ENCODE measurements at places on chromosomes 2 and 18.

- no peak for DNase-seq
Observed at GRCh38 chr2:124867247-124867646, 842.2 kb downstream of the CNTNAP5 start.

DNA sequence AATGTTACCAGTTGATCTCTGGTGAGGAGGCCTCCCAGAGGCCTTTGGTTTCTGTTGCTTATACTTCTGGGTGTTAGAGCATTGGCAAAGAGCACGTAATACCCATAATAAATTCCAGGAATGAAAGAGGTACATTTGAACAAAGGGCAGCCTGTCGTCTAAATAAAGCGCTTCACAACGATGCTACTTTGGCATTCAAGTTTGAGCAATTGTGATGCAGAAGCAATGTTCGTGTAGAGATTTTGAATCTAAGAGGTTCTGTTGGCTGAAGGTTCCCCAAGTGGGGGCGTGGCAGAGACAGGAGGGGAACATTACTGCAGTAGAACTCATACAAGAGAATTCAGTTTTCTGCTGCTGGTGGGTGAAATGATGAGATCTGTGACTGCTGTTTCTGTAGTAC is 27.8 kb downstream of the ZNF532 start:
- no peak for DNase-seq

DNA sequence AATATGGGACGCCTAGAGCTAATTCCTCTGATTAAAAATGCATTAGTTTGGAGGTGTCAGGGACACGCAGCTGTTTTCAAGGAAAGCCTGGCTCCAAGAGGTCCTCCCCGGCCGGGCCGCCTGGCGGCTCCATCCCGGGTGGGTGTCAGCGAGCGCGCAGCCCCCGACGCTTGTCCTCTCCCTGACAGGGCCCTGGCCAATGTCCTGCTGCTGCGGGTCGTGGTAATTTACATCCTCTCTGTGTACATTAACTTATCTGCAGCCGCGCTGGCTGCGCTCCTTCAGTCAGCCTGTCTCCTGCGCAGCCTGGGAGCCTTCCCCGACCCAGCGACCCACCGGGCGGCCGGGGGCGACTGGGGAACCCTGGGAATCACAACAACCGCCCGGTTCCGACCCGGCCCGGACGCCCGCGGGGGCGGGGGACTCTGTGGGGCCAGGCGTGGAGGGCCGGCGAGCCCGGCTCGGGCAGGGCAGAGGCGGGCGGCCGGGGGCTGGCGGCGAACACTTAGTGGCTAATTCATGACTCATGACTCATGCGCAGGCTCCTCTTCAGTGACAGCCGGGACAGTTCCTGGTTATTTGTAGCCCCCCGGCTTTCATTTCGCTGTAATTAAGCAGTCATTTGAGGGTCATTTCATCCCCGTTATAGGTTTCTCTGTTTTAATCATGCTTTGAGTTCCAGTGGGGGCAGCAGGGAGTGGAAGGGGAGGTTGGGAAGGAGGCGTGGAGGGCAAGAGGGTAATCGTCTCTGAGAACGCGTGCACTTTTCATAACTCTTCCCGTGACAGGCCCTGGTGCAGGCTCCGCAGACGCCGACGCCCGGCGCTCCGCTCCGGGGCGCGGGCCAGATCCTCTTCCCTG is 141.9 kb upstream of the CTAGE1 start:
- DNase-seq: peak; percentile 79

- DNase-seq: no peak
Observed at GRCh38 chr18:13441736-13442135, 223.2 kb downstream of the LDLRAD4 start.

DNA sequence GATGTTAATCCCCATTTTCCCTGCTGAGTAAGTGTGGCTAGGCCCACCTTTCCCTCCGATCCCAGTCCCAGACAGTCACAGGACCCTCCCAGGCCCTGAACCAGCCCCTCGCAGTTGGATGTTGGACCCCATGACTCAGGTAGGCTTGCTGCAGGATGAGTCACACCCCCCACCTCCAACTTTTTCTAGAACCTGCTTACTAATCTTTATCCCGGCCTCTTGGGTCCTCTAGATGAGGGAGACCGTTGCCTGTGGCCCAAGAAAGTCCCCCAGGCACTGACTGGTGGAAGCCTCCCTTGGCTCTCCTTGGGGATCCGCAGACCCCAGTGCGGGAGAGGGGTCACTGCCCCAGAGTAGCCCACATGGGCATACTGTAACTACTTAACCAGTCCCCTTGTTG is 98.5 kb downstream of the SMAD7 start:
- no peak for DNase-seq

DNA sequence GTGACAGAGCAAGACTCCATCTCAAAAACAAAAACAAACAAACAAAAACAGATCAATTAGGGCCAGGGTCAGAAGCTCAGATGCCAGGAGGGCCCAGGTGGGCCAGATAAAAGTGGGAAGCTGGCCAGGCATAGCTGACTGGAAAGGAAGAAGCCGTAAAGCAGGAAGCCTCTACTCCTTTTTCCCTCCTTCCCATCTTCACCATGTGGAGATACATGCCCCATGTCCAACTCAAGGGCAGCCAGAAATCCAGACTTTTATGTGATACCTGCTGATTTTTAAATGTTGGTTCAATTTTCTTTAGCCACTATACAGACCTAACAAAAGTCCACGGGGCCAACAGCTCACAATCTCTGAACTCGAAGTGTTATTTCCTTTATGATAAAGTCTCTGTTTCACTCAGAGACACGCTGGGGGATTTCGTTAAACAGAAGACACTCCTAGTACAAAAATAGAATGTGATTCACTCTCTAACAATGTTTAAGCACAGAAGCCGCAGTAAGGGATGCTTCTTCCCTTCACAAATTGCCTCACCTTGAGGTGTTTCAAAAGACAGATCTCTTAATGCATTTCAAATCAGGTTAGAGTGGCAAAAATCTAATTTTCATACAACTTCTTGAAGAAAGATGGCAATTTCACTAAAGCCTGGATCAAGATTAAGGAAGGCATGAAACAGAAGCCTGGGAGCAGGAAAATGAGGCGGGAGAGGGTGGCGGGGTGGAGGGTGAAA is 14.0 kb downstream of the TMEM247 start:
- DNase-seq: no peak

DNA sequence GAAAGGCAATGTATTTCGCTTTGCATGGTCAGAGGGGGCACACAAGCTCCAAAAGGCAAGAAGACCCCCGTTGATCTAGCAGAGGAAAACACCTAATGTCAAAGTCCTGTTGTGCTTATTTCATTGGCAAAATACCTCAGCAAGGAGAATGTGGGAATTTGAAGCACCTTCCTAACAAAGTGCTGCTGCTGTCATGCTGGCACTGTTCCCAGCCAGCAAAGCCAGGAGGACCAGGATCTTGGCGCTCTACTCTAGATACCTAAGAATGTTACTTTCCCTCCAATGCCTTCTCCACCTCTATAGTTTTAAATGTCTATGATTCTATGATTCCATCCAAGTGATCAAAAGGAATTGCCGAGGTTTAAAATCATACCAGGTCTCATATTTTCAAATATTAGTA is 867.9 kb upstream of the POU3F3 start:
- DNase-seq: no peak

DNA sequence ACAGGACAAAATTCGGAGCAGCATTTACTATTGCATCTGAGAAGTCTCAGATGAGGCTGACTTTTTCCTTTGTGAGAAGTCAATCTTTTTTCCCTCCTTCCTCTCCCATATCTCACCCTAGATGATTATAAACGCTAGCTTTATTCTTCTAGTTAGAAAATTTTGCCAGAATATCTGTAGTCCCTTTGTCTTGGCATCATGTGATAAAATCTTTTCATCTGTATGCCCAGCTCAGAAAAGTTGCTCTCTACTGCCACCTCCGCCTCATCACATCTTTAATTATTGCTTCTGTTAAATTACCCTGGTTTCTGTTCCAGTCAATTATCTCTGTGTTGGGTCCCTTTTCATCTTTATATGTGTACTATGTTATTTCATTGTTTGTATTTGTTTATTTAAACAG is 210.8 kb upstream of the SLC35G4 start:
- no peak for DNase-seq

- DNase-seq: peak; percentile 66
Observed at GRCh38 chr2:205903549-205904129, 182.3 kb downstream of the INO80D start.

DNA sequence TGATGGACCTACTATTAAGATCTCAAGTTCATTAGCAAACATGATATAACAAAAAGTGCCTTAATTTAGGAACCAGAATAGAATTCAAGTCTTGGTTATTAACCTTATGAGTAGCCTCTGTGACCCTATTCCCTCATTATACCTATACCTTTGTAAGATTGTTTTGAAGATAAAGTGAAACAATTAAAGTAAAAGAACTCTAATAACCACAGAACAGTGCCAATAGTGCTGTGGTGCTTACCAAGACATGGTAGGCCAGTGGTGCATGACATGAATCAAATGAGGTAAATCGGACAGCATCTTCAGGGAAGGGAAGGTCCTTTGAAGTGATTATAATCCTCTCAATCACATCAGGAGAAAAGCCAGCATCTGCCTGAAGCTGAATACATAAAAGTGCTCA is 36.4 kb downstream of the METTL4 start:
- no peak for DNase-seq

GRCh38 chr2:71607151-71607889 is 154.0 kb downstream of the DYSF start:
- DNase-seq: no peak

DNA sequence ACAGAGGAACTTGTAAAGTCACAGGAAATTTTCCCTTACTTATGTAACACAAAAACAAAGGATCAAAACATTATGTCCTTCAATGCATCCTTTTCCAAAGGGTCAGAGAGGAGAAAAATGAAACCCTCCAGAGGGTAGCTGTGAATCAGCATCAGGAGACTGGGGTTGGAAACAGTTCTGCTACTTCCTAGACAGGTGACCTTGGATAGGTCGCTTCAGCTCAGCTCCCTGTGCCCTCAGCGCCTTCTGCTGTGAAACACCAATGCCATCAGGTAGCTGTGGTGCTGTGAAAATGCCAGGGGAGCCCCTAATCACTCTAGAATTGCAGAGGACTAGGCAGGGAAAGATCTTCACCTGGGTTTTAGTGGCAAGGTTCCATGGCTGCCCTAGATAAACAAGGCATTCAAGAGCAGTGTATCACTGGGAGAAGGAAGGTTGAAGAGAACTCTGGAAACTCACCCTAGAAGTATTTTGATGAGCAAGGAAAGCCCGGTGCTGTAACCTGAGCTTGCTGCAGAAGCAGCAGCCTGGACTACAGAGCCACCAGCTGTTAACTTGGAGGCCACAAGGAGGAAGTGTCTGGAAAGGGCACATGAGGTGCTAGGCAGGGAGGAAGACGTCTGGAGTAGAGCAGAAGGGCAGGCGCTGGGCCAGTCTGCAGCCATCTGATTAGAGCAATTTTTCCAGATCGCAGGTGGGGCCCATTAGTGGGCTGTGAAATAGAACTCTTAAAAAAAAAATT is 100.7 kb upstream of the MCFD2 start:
- DNase-seq: peak; percentile 51

GRCh38 chr18:37551249-37551648 is 14.3 kb downstream of the CELF4 start:
- DNase-seq: no peak

DNA sequence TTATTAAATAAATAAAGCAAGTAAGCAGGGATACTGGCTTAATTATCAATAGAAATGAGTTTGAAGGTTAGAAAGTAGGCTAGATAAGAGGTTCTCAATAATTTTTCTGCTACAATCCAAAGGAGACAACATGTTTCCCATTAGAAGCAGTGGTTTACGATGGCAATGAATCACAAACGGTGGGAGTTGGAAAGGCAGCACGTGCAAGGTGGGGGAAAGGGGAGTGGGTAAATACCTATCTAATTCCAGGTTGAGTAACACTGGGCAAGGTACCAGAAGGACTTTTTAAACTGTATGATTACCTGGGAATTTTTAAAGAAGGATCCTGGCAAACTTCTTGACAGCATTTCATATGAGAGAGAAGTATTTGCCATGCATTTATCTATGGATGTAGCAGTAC is 289.9 kb downstream of the NBAS start:
- DNase-seq: no peak

GRCh38 chr2:78082555-78082954 is 560.4 kb upstream of the LRRTM4 start:
- DNase-seq: no peak

- DNase-seq: no peak
Observed at GRCh38 chr18:59604877-59605276, 92.3 kb downstream of the CCBE1 start.

GRCh38 chr2:217244815-217245214 is 385.0 kb upstream of the TNP1 start:
- DNase-seq: no peak

DNA sequence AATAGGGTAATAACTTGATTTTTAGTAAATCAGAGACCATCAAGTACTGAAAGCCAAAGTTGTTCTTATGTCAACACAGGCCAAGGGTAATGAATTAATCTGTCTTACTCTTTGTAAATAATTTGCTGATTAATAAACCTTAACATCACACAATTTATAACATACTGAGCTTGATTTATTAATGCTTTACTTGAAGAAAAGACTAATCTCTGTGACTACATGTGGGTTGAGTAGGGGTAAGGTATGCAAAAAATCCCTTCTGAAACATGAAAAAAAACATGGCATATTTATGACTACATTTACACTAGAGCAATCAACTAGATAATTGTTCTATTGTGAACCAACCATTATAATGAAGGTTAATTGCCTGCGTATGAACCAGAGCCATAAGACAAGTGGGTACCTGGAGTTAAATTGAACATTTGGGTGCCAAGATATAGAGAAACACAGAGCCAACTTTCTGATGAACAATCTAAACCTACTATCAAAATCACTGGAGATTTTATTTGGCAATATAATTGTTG is 67.7 kb upstream of the GRB14 start:
- no peak for DNase-seq

DNA sequence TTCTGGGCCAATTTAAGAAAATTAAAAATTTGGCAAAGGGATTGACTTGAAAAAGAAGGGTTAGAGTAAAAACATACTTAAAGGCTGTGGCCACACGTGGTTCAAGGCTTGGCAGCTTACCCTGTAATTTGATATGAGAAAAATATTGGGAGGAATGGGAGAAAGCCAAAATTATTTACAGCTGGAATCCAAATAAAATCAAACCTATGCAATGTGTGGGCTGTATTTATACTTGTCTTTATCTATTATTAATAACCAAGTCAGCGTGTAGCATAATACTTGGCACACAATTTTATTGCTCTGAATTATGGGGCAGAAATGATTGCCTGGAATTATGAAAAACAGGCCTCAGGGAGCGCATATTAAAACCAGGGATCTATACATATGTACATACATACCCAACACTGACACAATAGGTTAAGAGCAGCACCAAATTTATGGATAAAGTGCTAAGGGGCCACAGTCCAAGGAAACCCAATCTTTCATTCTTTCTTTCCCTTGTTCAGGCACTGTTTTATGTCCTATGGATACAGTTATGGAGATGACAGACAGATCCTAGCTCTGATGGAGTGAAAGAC is 35.6 kb downstream of the FAM124B start:
- DNase-seq: no peak

DNA sequence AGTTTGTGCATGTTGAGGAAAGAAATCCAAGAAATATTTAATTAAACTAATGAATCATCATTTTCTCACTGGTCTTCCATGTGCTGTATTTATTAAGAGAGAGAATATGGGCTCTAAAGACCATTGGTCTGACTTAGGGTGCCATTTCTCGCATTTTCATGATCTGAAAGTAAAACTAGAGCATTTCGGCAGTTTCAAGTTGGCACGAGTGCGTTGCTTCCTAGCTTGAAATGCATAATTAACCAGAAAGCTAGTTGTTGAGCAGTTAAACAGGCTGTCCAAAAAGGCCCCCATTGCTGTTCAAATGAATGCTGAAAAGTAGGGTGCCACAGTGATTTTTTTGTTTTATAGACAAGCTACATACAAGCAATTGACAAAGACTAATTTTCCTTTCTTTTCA is 47.4 kb downstream of the SLC8A1 start:
- DNase-seq: no peak

GRCh38 chr2:206512999-206513398 is 69.7 kb downstream of the ADAM23 start:
- no peak for DNase-seq

Data from neural progenitor cell (in vitro differentiated cells).